Ureter (tissue), 1 donor: ENCODE measurements at places on chromosomes 3 and 15. TPM values are rescaled to one million over a fixed set of nuclear protein-coding genes. Genes with fewer than 3 reads are reported as not detected.

DNA sequence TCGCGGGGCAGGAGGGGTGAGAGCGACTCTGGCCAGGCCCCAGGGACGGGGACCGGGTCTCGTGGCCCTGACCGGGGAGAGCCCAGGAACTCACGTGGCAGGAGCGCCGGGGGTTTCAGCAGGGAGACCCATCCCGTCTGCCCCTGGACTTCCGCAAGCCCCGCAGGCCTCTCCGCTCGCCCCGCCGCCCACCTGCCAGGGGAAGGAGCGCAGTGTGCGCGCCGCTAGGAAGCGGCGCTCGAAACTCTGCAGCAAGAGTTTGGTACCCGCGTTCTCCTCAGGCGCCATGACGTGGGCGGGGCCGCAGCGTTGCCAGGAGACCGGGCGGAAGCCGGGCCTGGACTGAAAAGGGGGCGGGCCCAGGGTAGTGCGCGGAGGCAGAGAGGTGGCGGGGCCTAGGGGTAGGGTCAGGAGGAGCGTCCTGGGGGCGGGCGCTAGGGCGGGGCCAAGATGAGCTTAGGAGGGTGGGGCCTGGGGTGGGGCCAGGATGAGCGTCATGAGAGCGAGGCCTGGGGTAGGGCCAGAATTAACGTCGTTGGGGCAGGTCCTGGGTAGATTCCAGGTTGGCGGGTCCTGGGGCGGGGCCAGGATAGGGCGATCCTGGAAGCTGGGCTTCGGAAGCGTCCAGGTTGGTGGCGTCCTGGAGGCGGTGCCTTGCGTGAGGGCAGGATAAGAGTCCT is 29.7 kb downstream of the ALG1L2 start:
- peak; percentile 98 for DNase-seq

The IRAK2 gene
- 20.3 TPM for total RNA-seq

- DNase-seq = no peak
Observed at GRCh38 chr3:188433521-188434150, 279.7 kb downstream of the LPP start.

- DNase-seq = no peak
Observed at GRCh38 chr3:12993517-12994356, 79.5 kb downstream of the IQSEC1 start.

The OR5K4 gene
- total RNA-seq = not detected

DNA sequence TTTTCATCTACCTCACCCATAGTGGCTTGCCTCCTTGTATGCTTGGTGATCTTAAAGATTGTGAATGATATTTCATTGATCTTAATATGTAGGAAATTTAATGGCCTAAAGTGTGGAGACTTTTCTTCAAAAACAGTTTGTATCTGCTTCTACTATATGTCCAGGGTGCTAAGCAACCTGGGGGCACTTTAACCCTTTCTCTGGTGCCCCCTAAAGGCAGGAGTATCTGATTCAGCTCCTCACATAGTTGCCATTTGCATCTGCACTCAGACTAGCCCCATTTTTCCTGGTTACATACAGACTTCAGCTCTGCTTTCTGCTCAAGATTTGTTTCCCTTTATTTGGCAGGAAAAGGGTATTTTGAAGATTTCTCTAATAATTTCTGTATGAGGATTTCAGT is 5.2 kb upstream of the PFN2 start:
- DNase-seq = no peak

The SERPINI2 gene
- 0.55 TPM for total RNA-seq

- no peak for DNase-seq
Observed at GRCh38 chr15:62636823-62637573, 405.5 kb upstream of the TPM1 start.

The SPINK8 gene
- 12.0 TPM for total RNA-seq

GRCh38 chr15:77187751-77188464 is 117.0 kb upstream of the TSPAN3 start:
- DNase-seq = peak; percentile 50

DNA sequence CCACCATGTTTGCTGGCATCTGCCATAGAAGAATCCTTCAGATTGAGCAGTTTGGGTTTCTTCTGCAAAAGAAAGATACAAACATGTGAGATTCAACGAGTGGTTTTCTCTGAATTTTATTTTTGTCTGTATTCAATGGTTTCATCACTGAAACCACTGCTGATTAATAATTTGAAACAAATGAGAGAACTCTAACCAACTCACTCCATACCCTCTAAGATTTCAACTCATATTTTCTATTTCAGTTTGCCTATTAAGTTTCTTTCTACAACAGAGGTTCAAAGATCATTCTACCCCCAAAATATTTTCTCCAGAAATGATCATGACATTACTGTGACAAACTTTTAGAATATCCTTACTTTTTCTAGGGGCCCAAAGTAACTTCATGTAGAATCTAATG is 38.7 kb upstream of the MAN2C1 start:
- no peak for DNase-seq

The GOLGA6L7 gene
- total RNA-seq = not detected

- no peak for DNase-seq
Observed at GRCh38 chr15:29645841-29646240, 176.4 kb downstream of the TJP1 start.

GRCh38 chr15:93861956-93862741 is 369.2 kb upstream of the MCTP2 start:
- DNase-seq = no peak

DNA sequence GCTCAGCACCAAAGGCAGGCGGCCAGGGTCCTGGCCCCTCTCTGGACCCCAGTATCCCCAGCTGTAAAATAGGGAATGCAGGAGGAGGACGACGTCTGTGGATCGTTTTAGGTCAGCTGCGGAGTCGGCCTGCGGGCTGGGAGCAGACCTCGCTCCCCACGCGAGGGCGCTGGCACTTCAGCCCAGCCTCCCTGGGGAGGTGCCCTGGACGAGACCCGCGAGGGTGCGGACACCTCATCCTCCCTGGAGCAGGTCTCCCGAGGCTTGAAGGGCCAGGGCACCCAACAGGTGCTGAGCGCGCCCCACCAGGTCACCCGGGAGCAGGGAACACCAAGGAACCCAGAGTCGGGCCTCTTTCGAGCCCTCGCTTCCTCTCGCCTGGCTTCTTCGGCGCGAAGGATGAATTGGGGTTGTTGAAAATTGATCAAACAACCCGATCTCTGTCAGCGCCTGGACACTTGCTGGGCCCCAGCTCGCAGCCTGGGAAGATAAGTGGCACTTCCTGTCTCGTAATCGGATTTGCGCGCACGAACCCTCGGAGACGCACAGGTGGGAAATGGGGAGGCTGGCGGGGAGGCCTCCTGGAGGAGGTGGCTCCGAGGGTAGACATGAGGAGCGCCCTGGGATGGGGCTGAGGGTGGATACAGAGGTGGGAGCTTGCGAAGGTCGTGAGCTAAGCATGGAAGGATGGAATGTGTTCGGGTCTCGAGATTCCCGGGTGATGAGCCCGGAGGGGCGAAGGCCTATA is 588 bp upstream of the VIPR1 start:
- peak; percentile 67 for DNase-seq

The CNTN6 gene
- 2.7 TPM for total RNA-seq

The BCL2A1 gene
- 0.83 TPM for total RNA-seq

DNA sequence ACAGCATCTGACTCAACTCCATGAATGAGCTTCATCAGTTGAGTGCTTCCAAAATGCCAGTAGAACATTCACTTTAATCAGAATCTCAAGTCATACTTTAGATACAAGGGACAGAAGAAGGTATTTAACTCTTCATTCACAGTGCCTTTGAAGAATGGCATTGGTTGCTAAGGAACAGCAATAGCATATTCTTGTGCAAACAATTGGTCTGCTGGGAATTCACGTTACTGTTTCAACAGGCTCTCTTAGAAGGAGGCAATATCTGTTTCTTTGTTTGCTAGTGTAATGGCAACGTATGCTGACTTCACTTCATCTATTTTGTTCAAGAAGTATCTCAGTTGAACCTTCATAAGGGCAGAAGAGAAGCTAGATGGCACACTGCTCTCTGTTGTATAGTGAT is 113.9 kb downstream of the TMEM108 start:
- DNase-seq = no peak

- DNase-seq = no peak
Observed at GRCh38 chr3:7546253-7546652, 685.3 kb downstream of the GRM7 start.

DNA sequence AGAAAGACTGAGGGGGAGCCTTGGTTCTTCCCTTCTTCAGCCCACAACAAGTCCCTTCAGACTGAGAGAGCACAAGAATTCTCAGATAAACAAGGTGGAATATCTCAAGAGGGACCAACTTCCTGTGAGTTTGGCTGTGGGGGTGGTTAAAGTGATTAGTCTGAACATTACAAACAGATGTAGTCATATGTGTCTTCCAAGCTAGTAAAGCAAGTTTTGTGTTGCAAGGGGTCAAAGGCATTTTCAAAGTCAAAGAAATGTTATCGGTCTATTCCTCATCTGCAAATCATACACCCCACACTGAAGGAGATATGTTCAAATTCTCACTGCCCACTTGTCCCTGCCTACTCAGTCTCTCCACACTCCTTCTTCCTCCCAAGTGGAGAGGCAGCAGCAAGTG is 242.5 kb downstream of the FAM43A start:
- DNase-seq = no peak

The CACNA2D2 gene
- 2.6 TPM for total RNA-seq

The PIAS1 gene
- total RNA-seq = 72.5 TPM

The ZNF639 gene
- total RNA-seq = 32.7 TPM

- DNase-seq = no peak
Observed at GRCh38 chr3:79473993-79474392, 293.8 kb downstream of the ROBO1 start.

GRCh38 chr3:10553591-10554235 is 48.3 kb upstream of the ATP2B2 start:
- DNase-seq = peak; percentile 14

The TP63 gene
- total RNA-seq = 133 TPM

The ANKRD63 gene
- not detected for total RNA-seq

GRCh38 chr3:119597548-119598288 is at the start of gene PLA1A:
TSS of gene PLA1A (plus strand) at chr3:119597885. CDS start at chr3:119597914, 29 bp downstream.
- DNase-seq = no peak

GRCh38 chr15:26243382-26243781 is 380.3 kb upstream of the ATP10A start:
- no peak for DNase-seq

GRCh38 chr3:17626395-17626794 is 116.0 kb downstream of the TBC1D5 start:
- no peak for DNase-seq

GRCh38 chr3:10706156-10706739 is 109.8 kb upstream of the SLC6A11 start:
- DNase-seq = no peak

GRCh38 chr15:94893091-94893490 is 661.7 kb downstream of the MCTP2 start:
- no peak for DNase-seq

DNA sequence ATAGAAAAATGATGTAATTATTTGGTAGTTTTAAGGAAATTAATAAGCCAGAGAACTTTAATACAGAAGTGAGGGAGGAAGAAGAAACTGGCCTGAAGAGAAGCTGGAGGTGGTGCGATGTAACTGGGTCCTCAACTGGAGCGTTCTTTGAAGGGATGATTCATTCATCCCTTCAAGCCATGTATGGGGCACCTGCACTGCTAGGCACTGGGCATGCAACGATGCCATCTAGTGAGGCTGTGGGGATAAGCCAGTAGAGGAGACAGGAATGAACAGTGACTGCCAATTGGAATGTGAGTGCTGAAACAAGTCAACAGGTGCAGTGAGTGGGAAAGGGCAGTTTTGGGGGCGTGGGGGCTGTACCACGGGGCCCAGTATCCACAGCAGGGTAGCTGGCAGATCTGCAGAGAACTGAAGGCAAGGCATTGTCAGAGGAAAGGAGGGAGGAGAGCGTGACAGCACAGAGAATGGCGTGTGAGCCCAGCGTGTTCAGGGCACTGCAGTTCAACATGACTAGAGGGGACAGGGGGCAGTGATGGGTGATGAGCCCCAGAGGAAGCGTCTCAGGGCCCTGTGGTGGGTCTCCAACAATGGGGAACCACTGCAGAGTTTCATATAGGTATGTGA is 3.8 kb upstream of the KIF23 start:
- no peak for DNase-seq

- no peak for DNase-seq
Observed at GRCh38 chr3:31968927-31969418, 12.1 kb downstream of the OSBPL10 start.

DNA sequence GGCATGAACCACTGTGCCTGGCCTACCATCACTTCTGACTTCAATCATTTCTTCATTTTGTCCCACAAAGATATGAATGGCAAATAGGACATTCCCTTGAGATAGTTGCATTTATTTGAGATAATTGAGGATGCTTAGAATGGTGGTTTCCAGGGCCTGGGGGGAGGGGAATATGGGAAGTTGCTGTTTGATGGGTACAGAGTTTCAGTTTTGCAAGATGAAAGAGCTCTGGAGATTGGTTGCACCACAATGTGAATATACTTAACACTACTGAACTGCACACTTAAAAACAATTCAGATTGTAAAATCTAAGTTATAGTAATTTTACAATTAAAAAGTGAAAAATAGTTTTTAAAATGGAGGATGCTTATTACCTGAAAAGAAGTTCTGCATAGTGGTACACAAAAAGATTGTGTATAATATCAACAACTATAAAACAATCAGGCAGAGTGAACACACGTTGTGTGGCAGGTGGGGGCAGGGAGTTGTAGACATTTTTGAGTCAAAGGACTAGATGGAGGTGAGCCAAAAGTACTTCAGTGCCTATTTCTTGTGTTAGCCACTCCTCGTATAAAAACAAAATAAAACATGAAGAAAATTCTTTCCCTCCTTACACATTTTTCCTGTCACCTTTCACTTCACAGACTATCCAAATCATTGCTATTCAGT is 18.5 kb upstream of the RIOX2 start:
- no peak for DNase-seq

The PRKCI gene
- total RNA-seq = 65.5 TPM

GRCh38 chr3:179046497-179047353 is 24.9 kb downstream of the ZMAT3 start:
- no peak for DNase-seq

DNA sequence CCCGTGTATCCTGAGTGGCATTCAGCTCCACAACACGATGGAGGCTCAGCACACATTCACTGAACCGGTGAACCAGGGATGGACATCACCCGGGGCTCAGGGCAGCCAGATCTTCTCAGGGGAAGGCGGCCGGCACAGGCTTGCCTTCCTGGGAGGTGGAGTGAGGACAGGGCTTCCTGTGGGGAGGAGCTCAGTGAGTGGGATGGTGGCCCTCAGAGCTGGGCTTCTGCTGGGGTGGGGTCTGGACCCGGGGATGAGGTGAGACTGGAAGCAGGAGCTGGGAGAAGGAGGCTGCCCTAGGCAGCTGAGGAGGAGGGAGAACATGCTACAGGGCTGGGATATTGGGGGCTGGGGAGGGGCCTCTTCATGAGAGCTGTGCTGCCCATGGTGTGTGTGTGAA is 58.5 kb upstream of the PRR23E start:
- no peak for DNase-seq

GRCh38 chr3:51311055-51311454 is 74.0 kb upstream of the MANF start:
- DNase-seq = no peak

The STRC gene
- total RNA-seq = 1.4 TPM

DNA sequence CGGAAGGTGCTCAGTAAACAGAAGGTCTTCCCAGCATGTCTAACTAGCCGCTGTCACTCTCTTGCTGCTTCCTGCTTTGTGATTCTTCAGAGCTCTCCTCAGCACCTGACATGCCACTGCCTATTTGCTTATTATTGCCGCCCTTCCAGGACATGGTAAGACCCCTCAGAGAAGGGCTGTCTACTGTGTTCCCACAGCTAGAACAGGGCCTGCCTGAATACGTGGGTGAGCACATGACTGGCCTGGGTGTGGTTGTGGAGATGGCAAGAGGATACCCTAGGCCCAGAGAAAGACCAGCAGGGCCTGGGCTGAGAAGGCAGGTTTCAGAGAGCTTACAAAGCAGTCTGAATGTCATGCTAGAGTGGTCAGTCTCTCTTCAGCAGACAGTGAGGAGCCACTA is 2.4 kb upstream of the EPHB1 start:
- DNase-seq = no peak

- no peak for DNase-seq
Observed at GRCh38 chr3:52731590-52731989, 25.7 kb downstream of the SPCS1 start.
